Hematopoietic multipotent progenitor cell (in vitro differentiated cells): ENCODE measurements at places on chromosomes 1 and 21. TPM values are rescaled to one million over a fixed set of nuclear protein-coding genes. Genes with fewer than 3 reads are reported as not detected.

Gene DEGS1
- total RNA-seq = 25.3 TPM

Gene UMODL1
- total RNA-seq = 2.4 TPM

Gene MAP1LC3C
- total RNA-seq = not detected

Gene SLC35A3
- 16.2 TPM for total RNA-seq

Gene ADAM30
- not detected for total RNA-seq

Gene CCDC30
- total RNA-seq = 1.3 TPM
